ENCODE measurements at places on chromosomes 4 and X.

DNA sequence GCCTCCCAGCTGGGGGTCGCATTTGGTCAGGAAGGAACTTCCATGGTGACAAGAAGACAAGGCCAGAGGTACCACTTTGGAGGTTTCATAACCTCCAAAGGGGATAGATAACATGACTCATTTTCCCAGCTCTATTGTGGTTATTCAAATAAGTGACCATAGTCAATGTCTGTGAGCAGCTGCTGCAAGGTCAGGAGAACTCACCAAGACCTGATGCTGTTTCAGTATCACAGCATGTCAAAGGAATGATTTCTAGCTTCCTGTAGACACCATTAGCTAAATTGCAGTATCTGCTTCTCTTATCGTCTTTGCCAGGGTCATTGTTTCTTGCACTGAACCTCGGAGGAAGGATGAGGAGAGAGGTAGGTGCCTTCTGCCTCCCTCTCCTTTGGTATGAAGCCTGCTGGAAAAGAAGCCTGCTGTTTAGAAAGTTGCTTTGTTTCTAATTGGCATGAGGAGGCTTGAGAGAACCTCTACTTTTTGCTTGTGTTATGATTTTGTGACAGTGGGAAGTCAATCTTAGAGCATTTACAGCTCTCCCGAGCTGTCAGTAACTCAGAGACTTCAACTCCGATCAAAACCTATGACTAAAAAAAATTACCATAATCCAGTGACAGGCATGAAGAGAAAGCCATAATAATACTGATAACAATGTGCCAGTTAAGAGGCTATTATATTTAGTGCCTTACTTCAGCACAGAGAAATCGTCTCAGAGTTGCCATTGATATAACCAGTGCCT, 38.0 kb upstream of the GATB start:
- DNase-seq = no peak

- DNase-seq = no peak
Observed at GRCh38 chr4:1576304-1576960, 107.7 kb downstream of the FAM53A start.

DNA sequence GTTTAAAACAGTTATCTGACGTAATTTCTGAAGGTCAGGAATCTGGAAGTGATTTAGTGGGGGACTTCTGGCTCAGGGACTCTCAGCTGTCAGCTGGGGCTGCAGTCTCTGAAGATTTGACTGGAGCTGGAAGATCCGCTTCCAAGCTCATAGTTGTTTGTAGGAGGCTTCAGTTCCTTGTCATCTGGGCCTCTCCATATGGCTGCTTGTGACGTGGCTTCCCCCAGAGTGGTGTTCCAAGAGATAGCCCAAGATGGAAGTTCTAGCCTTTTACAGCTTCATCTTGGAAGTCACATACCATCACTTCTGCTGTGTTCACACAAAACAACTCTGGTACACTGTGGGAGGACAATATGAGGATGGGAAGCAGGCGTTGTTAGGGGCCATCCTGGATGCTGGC, 2.1 kb downstream of the MPC1L start:
- DNase-seq = no peak

DNA sequence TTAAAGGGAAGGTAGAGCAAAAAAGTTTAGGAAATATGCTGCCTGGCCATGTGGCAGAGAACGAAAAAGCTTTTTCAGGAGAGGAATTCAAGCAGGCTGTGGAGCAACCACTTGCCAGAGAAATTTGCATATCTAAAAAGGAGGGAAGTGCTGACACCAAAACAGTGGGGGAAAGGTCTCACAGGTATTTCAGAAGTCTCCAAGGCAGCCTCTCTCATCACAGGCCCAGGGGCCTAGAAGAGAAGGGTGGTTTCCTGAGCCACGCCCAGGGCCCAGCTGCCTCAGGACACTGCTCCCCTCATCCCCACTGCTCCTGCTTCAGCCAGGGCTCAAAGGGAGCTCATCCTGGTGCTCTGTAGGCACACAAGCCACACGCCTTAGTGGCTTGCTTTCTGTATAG, 29.9 kb upstream of the STS start:
- DNase-seq = no peak

DNA sequence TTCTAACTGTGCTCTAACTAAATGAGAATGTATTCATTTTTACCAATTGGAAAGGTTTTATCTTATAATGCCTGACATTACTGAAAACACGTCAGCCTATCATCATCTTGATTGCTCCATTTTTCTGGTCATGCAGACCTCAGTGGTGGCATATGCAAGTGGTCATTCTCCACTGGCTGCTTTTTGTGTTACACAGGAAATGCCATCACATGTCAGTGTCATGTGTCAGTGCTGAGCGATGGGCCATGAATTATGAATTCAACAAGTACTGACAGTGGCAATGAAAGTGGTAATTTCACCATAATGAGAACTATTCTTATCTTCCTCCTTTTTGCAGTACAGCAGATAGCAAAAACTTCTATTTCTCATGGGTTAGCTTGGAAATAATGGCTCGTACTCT, 190.5 kb downstream of the PACRGL start:
- DNase-seq = no peak

DNA sequence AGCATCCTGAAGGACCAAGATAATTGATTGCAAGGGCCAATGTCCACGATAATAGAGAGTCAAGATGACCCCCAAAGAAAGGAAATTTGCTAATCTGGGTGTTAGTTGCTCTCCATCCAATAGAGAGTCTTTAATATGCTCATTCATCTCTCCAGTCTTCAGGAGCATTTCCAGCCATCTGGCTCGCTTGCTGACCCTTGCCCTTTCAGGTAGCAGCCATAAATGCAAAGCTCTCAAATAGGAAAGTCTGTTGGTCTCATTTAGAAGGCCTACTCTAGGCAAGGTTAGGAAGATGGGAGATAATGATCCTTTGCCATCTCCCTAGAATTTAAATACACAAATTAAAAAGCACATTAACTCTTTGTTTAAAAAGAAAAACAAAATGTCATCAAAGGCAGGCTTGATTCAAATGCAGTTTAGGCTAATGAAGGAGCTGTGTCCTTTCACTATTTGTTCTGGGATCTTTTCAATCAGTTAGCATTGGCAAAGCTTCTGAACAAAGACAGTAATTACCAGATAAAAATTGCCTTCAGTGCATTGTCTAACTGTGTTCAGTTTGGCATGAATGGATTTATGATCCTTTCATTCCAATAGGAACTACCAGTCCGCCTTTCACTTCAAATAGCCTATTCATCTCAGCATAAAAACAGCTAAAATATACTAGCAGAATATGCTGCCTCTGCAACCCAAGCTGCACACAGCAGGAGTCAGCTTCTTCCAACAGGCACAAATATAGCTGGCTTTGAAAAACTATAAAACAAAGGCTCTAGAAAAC, 49.6 kb upstream of the ATXN3L start:
- DNase-seq = no peak

DNA sequence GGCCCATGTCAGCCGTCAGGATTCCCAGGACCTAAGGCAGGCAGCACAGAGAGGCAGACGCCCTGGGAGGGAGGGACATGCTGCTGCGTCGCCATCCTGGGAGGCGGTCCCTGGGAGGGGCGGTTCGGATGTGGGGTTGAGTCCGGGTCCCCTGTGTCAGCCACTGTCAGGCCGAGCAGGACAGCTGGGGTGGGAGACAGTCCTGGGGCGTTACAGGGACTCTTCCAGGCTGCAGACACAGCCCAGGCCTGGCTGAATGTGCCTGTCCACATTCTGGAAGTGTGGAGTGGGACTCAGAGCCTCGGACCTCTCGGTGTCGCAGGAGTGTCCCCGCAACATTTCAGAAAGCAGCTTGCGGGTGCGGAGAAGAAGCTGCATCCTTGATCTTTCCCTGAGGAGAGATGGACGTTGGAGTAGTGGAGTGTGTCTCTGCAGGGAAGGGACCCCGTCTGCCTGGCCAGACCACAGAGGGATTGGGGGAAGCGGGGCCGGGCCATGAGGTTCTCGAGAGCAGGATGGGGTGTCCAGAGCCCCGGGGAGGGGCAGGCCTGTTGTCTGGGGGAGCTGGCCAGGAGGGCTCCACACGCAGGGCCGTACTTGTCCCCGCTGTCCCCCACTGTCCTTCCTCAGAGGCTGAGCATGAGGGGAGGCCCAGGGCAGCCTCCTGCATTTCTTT, 6.1 kb downstream of the AKAP17A start:
- DNase-seq = peak; percentile 50

GRCh38 chr4:87882321-87882720, 49.6 kb downstream of the MEPE start:
- no peak for DNase-seq

Measured in islet precursor cell (in vitro differentiated cells).